ENCODE measurements at places on chromosomes 13 and 19. TPM values are rescaled to one million over a fixed set of nuclear protein-coding genes. Genes with fewer than 3 reads are reported as not detected.

GNA15 gene
- polyA plus RNA-seq, result 2.8 TPM

SPINT2 gene
- 1.9 TPM for polyA plus RNA-seq

SIRT2 gene
- polyA plus RNA-seq, result 103 TPM

MAST1 gene
- 0.11 TPM for polyA plus RNA-seq

NUMBL gene
- polyA plus RNA-seq, result 37.8 TPM

PALM gene
- 53.6 TPM for polyA plus RNA-seq

Measured in muscle of back (tissue), 13 donors.